OCI-LY7 (cell line): ENCODE measurements at places on chromosomes 3 and 15. TPM values are rescaled to one million over a fixed set of nuclear protein-coding genes. Genes with fewer than 3 reads are reported as not detected.

Gene AADACL2
- total RNA-seq = not detected in 2 replicates

Gene C2CD4A
- total RNA-seq = not detected in 2 replicates

Gene TNFSF10
- 5.2 and 6.8 TPM in 2 replicates for total RNA-seq

Gene EOMES
- total RNA-seq = not detected in 2 replicates

Gene NR2F2
- total RNA-seq = not detected in 2 replicates

Gene ARNT2
- not detected in 2 replicates for total RNA-seq

Gene HIGD2B
- 0.33 TPM in 1 of 2 replicates, not detected in the other for total RNA-seq

Gene ARHGEF3
- total RNA-seq = 21.7 and 26.9 TPM in 2 replicates

Gene MESP1
- not detected in 2 replicates for total RNA-seq

Gene GPR160
- 115 and 117 TPM in 2 replicates for total RNA-seq

Gene STAC
- not detected in 2 replicates for total RNA-seq

Gene PLA2G4E
- not detected in 2 replicates for total RNA-seq

Gene LYZL4
- total RNA-seq = not detected in 2 replicates

Gene CD200R1
- 0.17 and 0.25 TPM in 2 replicates for total RNA-seq

Gene ATXN7
- 35.2 and 42.2 TPM in 2 replicates for total RNA-seq

Gene COLQ
- 0.28 and 0.42 TPM in 2 replicates for total RNA-seq
